ENCODE measurements at places on chromosomes 11 and 22.
A peak's percentile ranks its signal among the peaks of the same experiment; 100 is the strongest.

GRCh38 chr11:83039566-83039965 lies 32.1 kb downstream of the RAB30 start:
- no peak for DNase-seq

DNA sequence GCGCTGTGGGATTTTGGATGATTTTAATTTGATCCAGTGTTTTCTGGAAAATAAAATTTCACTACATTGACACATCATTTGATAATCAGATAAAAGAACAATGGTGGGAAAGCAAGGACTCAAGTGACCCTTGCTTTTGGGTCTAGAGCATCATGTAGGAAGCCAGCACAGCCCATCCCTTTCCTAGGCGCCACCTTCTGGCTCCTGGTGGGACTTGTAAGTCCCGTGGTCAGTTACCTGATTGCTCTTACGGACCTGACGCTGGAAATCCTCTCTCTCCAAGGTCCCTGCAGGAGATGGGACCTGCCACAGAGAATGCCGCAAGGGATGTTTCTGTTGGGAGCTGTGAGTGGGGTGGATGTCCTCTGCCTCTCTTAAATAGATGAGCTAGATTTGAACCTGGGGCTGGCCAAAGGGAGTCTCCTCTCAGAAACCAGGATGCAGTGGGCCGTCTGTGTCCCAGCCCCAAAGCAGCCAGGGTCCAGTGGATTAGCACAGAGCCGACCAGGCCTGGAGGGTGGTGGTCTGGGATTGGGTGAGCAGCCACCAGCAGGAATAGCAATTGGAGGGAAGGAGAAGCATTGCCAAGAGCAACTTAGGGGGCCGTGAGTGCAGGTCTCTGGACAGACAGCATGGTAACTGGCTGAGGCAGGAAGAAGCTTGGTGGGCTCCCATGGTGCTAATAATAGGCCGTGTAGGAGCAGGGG lies 21.7 kb downstream of the TIMP3 start:
- no peak for DNase-seq

- no peak for DNase-seq
Measured at GRCh38 chr11:95375886-95376285, 144.9 kb upstream of the SESN3 start.

DNA sequence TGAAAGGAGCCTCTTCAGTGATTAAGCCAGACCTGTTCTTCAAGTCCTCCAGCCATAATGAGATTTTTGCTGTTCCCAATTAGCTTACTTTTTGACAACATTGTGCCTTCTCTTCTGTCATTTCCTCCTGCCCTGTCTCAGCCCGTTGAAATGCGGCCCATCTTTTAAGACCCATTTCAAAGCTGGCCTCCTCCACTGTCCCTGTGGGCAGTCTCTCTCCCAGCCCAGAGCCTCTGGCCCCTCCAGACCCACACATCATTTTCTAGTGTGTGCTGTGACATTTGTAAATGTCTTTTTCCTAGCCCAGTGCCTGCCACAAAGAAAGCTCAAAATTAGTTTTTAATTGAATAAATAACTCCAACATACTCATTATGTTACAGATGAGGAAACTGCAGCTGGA lies 70.9 kb downstream of the BUD13 start:
- DNase-seq, result no peak

DNA sequence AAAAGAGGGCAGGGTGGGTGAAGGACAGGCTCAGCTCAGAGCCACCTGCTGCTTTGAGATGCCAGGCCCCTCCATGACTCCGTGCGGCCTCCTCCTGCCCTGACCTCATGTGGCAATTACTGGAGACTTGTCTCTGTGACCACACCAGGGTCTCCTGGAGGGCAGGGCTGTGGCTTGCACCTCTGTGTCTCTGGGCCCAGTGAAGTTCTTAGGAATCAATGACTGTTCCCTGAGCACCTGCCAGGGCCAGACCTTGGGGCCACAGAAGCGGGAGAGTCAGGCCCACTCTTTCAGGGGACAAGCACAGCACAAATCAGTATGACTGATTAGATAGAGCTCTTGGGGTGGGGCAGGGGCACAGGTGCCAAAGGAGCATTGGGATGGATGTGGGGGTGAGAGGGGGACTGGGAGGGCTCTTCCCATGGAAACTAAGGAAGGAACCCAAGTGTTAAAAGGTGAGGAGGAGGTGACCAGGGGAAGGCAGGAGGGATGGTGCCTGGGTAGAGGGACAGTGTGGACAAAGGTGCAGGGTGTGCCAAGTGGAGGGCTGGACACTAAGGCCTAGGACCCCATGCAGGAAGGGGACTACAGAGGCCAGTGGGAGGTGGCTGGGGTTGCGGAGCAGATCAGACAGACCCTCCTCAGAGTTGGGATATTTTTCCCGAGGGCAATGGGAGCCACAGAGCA lies 77.3 kb upstream of the SHISAL1 start:
- DNase-seq, result no peak

DNA sequence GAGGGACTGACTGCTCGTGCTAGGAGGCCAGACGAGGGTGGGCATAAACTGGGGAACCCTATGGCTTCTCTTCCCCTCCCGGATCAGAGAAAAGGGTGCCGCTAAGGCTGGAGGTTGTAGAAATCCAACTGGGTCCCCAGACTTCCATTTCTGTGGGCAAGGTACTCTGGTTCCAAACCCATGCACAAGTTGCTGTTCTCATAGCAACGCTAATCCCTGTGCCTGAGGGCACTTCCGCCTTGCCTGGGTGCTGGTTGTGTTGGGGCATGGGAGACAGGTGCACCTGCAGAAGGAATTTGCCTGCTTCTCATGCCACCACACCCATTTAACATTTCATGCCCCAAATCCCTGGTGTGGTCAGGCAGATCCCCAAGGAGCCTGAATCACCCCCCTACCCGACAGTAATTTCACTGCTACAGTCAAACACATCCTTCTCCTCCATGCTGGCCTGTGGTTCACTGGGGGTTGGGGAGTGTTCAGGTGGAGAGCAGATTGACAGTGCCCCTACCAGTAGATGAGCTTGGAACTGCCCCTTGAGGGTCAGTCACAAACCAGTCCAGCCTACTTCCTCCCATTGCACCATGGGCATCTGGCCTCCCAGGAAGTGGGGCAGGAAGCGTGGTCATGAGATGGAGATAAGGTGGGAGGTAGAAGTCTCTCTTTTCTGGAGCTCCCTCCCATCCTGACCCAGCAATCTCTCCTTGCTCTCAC lies 1.2 kb downstream of the C2CD2L start:
- DNase-seq, result no peak

DNA sequence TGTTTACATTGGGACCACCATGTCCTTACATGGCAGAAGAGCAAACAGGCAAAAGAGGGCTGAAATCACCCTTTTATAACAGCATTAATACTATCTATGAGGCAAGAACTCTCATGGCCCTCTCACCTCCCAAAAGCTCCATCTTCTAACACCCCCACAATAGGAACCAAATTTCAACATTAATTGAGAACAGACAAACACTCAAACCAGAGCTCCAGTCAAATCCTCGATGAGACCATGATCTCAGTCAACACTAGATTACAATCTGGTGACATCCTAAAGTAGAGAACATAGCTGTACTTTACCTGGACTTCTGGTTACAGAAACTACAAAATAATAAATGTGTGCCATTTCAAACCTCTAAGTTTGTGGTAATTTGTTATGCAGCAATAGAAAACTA lies 25.1 kb downstream of the OR2AG2 start:
- DNase-seq, result no peak

DNA sequence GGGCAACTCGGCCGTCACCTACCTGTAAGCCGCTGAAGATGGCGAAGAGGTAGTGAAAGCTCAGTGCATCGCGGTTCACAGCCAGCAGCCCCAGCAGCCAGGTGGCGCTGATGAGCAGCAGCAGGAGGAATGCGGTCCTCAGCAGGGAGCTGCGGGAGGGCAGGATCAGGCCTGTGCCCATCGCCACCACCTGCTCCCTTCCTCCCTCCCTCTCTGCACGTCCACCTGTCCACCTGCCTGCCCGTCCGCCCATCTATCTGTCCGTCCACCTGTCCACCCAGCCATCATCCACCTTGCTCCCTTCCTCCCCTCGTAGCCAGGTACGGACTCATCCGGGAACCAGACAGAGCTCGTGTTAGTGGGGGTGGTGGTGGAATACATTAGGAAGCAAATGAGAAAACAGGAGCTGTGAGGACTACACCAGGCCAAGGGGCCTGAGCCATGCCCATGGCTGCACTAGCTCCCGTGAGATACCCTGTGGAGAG lies 32.2 kb downstream of the TRMU start:
- peak; percentile 57 for DNase-seq

GRCh38 chr11:46254133-46254491 lies 23.4 kb upstream of the CREB3L1 start:
- no peak for DNase-seq

DNA sequence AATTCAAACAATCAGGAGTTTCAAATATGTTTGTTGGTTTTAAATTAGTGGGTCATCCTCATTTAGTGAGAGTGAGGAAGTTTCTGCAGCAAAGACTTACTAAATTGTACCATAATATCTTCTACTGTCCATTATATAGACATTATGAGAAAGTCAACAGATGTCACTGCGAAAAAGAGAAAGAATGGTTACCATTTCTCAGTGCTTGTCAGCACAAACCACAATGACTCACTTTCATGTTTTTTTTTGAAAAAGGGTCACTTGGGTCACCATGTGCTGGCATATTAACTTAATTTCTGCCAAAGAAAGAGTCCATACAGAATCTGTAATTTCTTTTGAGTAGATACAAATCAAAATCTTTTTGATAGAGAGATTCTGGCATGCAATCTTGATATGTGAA lies 924.6 kb upstream of the FAT3 start:
- no peak for DNase-seq

DNA sequence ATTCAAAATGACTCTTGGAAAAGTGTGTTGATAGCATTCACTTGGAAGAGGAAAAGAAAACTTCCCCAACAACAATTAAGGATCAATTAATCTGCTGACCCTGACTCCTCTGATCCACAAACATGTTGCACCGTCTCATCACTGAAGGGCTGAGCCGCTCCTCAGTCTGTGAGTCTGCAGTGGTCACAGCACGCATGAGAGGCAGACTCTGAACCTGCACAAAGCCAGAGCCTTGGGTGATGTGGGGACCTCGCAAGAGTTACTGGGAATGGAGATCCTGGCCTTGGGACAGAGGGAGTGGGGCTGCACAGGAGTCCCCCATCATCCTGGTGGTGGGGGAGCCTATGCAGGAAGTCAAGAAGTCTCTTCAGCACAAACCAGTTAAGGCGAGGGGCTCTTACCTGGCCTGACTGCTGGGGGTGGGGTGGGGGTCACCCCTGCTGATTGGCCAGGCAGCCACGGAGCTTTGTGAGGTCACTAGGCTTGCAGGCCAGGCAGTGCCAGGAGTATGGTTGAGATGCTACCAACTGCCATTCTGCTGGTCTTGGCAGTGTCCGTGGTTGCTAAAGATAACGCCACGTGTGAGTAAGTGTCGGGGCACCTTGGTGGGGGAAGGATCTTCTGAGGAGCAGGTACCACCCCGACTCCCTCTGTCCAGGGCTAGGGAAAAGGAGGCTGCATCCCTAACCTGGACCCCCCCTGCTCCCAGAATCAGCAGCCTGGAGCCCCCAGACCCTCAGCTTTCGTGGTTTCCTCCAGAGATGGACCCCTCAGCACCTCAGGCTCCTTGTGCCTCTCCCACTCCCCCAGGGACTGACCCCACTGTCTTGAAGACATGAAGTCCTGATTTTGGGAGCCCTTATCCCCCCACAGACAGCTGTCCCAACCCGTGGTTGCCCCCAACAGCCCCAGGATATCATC lies at the start of gene ACR:
Gene ACR, plus strand, starts transcription at position 477 of the 921 bp plus-strand sequence. Its CDS starts 32 bp downstream, at position 509.
- DNase-seq, result no peak

- DNase-seq, result no peak
Measured at GRCh38 chr11:109362059-109362458, 59.9 kb upstream of the C11orf87 start.

DNA sequence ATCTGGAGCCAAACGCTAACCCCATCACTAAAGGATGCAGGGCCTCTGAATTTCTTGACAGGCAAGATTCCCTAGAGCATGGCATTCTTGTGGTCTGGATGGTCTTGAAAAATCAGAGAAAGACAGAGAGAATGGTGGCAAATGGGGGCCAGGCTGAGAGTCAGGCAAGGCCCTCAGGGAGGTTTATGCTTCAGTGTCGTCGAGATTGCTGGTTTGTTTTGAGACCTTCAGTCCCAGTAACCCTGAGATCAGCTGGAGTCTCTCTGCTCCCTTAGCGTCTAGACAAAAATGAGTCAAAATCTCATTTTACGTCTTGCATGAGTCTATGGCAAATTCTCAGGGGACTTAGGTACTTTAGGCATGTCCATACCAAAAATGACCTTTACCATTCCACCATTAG lies 539.3 kb downstream of the SOX6 start:
- DNase-seq, result no peak

DNA sequence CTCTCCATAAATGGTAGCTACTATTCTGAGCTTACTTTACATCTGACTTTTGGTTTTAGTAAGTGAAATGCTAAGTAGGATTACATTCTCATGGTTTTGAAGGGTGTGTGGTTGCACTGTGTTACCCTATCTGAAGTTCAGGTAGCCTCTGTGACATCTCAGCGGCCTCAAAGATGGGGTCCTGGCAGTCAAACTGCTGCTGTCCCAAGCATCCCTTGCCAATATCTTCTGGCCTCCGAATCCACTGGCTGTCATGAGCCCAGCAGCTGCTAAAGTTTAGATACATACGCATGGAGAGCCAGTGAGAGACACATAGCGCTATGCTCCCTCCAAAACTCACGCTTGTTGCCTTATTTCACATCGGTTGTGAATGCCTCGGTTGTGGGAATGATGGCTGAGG lies 34.9 kb downstream of the UBASH3B start:
- no peak for DNase-seq

DNA sequence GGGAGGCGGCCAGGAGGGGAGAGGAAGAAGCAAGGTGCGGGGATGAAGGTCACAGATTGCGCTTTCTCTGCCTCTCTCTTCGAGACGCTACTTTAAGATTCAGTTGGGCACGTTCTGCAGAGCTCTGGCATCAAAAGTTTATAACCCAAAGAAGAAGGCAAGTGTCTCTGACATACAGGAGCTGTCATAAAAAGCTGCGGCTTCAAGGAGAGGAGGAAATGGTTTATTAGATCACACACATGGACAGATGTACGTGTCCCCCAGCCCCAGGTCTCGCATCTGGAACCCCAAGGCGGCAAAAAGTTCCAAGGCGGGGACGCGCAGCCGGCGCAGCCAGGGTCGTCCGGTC lies 589.0 kb downstream of the OPCML start:
- no peak for DNase-seq
